ENCODE measurements at places on chromosomes 2 and 18.

DNA sequence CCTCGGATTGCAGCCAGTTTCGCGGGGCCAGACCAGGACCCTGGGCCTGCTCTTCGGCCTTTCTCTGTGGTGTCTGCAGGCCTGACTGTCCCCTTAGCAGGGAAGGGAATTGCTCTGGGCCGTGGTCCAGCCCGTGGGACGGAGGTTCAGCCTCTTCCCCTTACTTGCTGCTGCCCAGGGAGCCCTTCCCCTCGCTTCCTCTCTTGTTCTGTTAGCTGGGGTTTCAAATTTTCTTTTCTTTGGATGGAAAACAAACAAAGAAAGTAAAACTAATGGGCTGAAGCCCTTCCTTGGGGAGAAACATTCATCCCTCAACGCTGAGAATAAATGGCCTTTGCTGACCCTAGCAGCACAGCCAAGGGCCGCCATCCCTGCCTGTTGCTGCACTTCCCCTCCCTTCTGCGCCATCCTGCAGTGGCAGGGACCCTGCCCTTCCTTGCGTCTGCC, 52.4 kb downstream of the ASAP2 start:
- peak; percentile 50 for DNase-seq

DNA sequence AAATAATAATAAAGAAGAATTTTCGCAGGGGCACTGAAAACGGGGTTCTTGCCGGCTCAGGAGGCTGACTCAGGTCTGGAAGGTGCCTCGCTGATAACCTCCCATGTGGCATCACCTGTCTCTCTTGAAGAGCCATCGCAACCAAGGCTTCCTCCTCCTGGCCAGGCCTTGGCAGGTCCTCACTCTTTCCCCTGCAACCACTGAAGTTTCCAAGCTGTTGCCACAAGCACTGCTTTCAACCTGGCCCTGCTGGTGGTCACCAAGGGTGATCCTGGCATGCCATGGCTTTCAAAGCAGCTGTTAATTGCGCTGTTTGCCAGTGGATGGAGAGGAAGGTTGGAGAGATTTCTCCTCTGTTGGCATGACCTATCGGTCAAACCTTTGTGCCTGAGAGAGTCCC, 163.6 kb upstream of the COPS8 start:
- no peak for DNase-seq

- no peak for DNase-seq
Measured at GRCh38 chr18:48816554-48816953, 134.2 kb downstream of the SMAD7 start.

- no peak for DNase-seq
Measured at GRCh38 chr2:6835467-6835866, 30.2 kb downstream of the CMPK2 start.

GRCh38 chr2:3940661-3941060, 237.3 kb downstream of the DCDC2C start:
- DNase-seq = no peak

GRCh38 chr18:45834306-45834705, 8.8 kb downstream of the SIGLEC15 start:
- no peak for DNase-seq

- DNase-seq = no peak
Measured at GRCh38 chr2:226087505-226088365, 688.2 kb downstream of the NYAP2 start.

DNA sequence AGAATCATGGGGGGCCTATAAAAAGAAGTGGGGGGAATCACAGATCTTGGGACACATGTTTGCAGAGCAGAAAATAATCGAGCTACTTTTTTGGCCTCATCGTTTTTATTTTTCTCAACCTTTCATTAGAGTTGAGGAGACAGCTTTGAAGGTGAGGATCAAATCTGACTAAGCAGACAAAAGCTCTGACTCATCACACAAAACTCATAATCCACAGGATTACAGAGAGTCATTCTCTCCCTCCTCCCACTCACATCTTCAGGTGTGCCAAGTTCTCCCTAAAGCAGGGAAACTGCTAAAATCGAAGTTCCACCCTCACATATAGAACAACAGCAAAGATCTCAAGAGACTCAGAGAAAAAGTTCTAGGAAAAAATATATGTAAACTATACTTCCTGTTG, 15.6 kb downstream of the BAZ2B start:
- DNase-seq = no peak

GRCh38 chr2:158726911-158727592, 68.1 kb upstream of the DAPL1 start:
- DNase-seq = no peak

- no peak for DNase-seq
Measured at GRCh38 chr2:9004338-9005204, 1.1 kb upstream of the MBOAT2 start.

DNA sequence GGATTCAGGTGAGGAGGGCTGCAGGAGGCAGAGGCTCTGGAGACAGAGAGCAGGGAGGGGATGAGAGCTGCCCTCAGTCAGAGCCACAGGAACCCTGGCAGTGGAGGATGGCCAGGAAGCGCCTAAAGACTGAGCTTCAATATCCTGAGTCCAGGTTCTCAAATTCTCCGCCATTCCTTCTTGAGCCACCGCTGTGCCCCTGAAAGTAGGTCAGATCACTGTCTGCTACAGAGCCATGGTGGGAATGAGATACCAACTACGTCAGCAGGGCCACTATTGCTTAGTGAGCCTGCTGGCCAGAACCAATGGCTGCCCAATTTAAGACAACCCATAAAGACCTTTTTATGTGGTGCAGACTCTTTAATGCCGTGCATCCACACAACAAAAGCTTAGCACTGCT, 155.5 kb downstream of the CTIF start:
- peak; percentile 89 for DNase-seq

DNA sequence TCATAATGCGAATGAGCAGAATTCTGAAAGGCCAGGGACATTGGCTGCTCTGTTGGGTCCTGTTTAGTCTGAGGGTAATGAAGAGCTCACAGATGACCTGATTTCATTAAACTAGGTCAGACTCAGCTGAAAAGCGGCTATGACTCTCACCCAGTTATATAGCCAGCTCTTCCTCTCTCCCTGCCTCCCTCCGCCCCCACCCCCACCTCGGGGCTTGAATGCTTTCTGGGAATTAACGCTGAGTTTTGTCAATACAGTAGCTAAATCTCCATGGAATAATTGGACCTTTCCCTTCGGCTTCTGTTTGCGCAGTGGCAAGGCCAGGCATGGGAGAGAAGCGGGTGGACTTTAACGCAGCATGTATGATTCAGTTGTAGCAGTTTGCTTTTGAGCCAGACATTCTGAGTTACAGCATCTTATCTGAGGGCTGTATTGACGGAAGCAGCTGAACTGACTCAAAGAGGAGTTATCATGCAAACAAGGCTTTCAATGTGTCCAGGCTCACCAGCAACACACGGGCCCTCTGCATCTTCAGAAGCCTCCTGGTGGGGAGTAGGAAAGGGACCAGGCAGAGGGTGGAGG, 110.6 kb downstream of the MYCN start:
- peak; percentile 9 for DNase-seq

GRCh38 chr2:137800386-137800785, 163.9 kb upstream of the HNMT start:
- no peak for DNase-seq

- DNase-seq = peak; percentile 9
Measured at GRCh38 chr2:28643327-28643726, 108.3 kb upstream of the PPP1CB start.

GRCh38 chr2:53476834-53477233, 290.8 kb upstream of the CHAC2 start:
- no peak for DNase-seq

DNA sequence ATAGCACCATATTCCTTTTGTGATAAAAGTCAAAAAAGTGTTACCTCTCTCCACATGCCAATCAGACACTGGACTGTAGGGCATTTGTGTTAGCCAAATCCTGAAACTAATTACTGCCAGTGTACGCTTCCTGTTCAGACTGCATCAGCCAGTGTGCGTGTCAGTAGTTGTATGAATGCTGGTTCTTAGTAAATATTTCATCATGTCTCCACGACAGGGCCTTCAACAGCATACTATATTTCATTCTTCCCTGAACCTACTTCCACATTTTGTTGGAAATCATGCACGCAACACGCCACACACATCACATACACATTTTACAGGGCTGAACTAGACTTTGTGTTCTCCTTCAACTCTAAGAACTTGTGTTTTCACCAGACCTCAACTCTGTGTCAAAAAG, 77.5 kb downstream of the EPB41L3 start:
- no peak for DNase-seq

DNA sequence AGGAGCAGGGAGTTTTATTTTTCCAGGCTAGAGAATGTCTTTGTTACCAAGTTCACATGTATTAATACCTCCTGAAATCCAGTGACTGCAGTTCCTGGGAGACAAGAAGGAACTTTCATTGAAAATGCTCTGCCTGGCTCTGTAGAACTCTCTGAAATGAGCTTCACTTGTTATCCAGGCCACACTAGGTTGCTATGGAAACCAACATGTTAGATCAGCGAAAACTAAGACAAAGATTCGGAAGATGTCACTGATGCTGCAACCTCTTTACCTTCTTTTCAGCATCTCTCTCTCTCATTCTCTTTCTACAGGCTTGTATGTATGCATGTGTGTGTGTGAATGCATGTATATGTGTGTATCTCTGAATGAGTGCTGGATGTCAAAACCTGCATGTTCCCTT, 218.5 kb downstream of the TRIB2 start:
- DNase-seq = peak; percentile 9

DNA sequence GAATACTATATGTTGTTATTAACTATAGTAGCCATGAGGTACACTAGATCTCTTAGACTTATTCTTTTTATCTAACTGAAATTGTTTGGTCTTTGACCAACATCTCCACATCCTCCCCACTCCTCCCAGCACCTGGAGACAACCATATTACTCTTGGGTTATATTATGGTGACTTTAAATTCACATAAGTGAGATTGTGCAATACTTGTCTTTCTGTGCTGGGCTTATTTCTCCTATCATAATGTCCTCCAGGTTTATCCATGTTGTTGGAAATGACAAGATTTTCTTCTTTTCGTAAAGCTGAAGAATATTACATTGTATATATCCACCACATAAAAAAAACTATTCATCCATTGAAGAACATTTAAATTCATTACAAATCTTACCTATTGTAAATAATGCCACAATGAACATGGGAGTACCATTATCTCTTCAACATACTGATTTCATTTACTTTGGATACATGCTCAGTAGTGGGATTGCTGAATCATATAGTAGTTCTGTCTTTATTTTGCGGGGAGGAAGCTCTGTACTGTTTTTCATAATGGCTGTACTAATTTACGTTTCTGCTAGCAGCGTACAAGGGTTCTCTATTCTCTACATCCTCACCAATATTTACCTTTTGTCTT, 159.2 kb upstream of the SCN7A start:
- no peak for DNase-seq

DNA sequence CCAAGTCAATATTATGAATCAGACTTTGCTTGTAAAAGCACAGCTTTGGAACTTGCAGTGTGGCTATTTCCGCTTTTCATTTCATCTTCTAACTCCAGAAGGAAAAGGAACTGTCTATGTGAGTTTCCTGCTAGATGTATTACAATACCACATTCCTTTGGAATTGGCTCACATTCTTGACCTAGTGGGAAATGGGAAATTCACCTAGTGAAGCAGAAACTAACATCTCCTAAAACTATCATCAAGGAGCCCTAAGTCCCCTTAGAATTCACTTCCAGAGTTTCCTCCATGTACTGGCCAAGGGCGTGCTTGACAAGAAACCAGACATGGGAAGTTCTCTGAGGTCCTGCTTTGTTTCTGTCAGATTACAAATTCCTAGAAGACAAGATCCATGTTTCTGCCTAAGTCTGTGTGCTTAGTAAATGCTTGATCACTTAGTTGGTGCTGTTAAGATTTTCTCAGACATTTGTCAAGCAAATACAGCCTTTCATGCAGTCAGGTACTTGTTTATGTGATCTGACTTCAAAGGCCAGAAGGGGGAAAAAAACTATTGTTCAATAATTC, 275.7 kb upstream of the FN1 start:
- no peak for DNase-seq

GRCh38 chr18:3583873-3584247, 133.9 kb downstream of the TGIF1 start:
- DNase-seq = no peak

- no peak for DNase-seq
Measured at GRCh38 chr2:125125902-125126301, 1100.8 kb downstream of the CNTNAP5 start.

DNA sequence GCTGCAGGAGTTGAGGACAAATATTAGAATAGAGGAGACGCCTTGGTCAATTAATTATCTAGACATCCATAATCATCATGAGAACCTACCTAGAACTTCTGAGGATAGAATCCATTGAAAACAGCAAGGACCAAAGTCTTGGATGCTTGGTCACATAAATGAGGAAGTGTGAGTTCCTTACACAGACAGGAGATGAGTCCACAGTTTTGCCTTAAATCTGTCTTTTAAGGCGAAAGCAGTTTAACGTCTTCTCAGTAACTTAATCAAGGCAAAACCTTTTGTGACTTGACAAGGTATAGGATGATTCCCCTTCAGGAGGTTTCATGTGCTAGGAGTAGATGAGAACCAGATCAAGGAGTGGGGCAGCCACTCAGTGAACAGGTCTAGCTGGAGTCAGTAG, 1783.2 kb upstream of the CELF4 start:
- DNase-seq = no peak

- no peak for DNase-seq
Measured at GRCh38 chr18:44719519-44720060, 38.9 kb downstream of the SETBP1 start.

GRCh38 chr18:23802817-23803216, 113.6 kb downstream of the LAMA3 start:
- DNase-seq = no peak

DNA sequence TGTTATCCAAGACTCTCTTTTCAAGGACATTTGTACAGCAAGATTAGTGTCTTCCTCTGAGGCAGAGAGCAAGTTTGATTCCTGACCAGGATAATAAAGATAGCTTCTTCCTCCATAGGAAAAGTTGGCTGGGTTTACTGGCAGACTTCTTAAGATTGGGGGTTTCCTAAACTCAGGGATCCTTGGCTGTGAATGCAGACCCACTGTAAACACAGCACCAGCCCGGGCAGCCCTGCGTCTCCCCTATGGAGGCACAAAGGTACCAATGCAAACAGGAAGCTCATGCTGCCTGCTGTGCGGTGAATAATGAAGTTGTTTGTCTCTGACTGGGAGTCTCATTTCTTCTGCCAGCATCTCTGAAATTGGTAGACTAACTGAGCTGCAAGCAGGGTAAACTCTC, 96.2 kb upstream of the ARHGAP28 start:
- no peak for DNase-seq

GRCh38 chr2:190303647-190304046, 16.0 kb downstream of the HIBCH start:
- no peak for DNase-seq

GRCh38 chr2:71531522-71532047, 78.2 kb downstream of the DYSF start:
- no peak for DNase-seq

GRCh38 chr2:183035954-183036669, 2.1 kb downstream of the NCKAP1 start:
- DNase-seq = no peak

GRCh38 chr18:49142216-49142615, 191.5 kb upstream of the SMAD7 start:
- no peak for DNase-seq

- DNase-seq = no peak
Measured at GRCh38 chr2:216004697-216005283, 8.6 kb downstream of the MREG start.

DNA sequence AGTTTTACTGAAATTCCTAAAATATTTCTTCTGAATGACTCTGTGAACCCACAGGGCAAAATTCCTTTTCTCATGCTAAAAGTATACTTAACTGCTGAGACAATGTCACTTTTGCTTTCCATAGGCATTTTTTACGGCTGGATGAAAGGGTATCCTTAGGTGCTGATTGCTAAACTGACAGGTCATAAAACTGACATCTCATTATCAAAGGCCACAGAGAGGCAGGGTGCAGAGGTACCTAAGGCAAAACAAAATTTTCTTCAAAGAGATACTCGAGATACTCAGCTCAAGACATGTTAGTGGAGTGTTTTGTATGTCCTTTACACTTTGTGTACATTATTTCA, 62.0 kb upstream of the WDR75 start:
- DNase-seq = no peak
